ENCODE measurements at places on chromosomes 16 and 17.

GRCh38 chr17:30095507-30096244 lies 20.9 kb upstream of the NSRP1 start:
- peak; percentile 76 for DNase-seq

- no peak for DNase-seq
Measured at GRCh38 chr16:48494742-48495141, 109.5 kb upstream of the SIAH1 start.

GRCh38 chr16:85623997-85624601 lies 11.0 kb downstream of the GSE1 start:
- DNase-seq = no peak

DNA sequence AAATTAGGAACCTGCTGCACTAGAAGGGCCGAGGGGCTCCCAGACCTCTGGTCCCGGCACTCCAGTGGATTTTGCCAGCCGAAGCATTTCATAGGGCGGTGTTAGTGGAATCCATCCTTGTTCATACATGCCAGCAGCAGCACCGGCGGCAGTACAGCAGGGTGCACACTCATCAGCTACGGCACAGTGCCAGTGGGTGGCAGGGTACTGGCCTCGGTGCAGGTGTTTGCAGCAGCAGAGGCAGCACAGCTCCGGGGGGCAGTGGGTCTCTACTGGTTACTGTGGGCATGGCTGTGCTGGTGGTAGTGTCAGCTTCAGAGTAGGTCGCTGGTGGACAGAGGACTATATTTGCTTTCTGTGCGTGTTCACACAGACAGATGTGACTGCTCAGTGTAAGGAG lies 985.7 kb downstream of the CDH8 start:
- DNase-seq = no peak

GRCh38 chr16:71493213-71493612 lies 4.1 kb upstream of the ZNF19 start:
- DNase-seq = no peak

DNA sequence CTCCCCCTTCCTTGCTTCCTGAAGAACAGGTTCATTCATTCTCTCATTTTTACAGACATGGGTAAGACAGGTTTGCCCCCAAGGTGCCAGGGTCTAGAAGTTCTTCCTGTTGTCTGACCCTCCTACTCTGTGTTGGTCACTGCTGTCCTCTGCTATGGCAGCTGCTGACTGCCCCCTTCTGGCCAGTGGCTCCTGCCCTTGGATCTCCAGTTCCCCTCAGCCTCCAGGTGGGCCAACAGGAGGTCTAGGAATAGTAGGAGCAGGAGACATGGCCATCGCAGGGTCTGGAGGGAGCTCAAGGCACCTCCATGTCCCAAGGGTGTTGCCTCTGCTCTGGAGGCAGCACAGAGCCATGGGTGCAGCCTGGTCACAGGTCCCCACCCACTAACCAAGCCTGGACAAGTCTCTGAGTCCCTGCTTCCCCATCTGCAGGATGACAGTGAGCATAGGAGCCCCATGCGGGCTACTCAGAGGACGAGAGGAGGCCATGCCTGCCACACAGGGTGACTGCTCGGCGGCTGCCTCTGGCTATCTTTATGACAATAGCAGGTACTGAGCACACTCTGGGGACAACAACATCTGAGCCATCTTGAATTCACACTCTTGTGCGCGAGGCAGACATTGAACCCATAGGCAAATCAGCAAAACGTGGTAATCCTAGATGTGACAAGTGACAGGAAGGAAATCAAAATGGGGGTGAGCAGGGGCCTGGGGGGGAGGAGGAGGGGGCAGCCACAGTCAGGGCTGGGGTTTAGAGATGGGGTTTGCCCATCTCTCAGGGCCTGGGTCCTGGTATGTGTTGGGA lies 27.0 kb upstream of the NXPH3 start:
- DNase-seq = no peak

DNA sequence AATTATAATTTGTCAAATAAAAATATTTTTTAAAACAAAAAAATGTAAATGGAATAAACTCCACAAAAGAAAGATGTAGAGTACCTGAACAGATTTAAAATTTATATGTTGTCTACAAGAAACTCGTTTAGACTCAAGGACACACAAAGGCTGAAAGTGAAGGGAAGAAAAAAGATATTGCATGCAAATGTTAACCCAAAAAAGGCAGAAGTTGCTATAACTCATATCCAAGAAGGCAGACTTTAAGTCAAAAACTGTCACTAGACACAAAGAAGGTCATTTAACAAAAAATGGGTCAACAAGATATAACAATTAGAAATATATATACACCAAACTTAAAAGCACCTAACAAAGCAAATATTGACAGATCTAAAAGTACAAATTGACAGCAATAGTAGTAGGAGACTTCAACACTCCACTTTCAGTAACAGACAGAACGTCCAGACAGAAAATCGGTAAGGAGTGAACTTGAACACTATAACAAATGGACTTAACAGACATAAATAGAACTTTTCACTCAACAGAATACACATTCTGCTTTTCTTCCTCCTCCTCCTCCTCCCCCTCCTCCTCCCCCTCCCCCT lies 40.8 kb upstream of the MYLK3 start:
- DNase-seq = no peak
